ENCODE measurements at places on chromosomes 5 and 9. TPM values are rescaled to one million over a fixed set of nuclear protein-coding genes. Genes with fewer than 3 reads are reported as not detected.
A peak's percentile ranks its signal among the peaks of the same experiment; 100 is the strongest.

GRCh38 chr5:36444582-36445418 lies 143.1 kb upstream of the RANBP3L start:
- no peak for ATAC-seq

DNA sequence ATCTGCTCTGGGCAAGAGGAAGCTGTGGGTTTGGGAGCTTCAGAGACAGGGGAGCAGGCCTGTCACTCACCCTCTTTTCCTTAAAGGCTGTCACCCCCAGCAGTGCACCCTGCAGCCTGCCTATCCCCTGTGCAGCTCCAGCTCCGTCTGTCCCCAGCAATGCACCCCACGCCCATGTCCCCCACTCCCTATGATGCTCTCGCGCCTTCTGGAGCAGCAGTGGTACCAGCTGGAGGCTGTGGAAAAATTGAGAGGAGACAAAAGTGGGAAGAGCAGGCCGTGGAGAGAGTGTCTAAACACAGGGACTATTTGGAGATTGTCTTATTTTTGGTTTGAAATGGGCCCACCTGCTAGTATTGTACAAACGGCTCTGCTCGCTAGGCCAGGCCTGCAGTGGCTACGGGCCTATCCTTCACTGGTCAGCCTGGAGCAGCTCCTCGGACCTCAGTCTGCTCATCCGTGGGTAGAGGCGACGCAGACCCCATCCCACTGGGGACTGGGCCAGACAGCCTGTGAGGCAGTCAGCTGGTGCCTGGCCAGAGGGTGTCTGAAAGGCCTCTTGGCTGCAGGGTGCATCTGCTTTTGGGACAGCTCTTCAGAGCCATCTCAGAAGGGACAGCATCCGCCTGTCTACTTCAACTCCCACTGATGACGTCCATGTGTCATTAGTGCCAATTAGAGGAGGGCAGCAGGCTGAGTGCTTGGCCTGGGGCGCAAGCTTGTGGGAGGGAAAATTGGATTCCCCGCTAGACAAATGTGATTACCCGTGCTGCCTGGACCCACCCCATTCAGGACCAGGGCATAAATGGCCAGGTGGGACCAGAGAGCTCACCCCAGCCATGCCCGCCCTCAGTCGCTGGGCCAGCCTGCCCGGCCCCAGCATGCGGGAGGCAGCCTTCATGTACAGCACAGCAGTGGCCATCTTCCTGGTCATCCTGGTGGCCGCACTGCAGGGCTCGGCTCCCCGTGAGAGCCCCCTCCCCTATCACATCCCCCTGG lies at the start of gene DBH:
TSS of gene DBH (plus strand) at position 831 of the 999 bp plus-strand sequence. CDS start at position 840, 9 bp downstream.
- ATAC-seq, result no peak

- ATAC-seq, result no peak
These were observed 59.5 kb upstream of the ERCC6L2 start for GRCh38 chr9:95815961-95816360.

DNA sequence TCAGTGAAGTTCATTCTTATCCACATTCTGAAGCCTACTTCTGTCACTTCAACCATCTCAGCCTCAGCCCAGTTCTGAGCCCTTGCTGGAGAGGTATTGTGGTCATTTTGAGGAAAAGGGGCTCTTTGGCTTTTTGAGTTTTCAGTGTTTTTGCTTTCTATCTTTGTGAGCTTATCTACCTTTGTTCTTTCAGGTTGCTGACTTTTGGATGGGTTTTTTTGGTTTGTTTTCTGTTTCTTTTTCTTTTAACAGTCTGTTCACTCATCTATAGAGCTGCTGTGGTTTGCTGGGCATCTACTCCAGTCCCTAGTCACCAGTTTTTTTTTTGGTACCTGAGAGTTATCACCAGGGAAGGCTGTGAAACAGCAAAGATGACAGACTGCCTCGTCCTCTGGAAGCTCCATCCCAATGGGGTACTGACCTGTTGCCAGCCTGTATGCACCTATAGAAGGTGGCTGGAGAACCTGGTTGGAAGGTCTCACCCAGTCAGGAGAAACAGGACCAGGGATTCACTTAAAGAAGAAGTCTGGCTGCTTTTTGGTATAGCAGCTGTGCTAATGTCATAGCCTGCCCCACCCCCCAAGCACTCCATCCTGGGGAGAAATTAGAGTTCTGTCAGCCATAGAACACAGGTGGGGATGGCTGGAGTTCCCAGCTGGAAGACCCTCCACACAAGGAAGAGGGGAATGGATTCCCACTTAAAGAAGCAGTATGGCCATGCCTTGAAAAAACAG lies 138.6 kb upstream of the TSLP start:
- ATAC-seq, result no peak

- no peak for ATAC-seq
These were observed 89.0 kb upstream of the NIPBL start for GRCh38 chr5:36787365-36788093.

GRCh38 chr9:486156-486555 lies 271.5 kb downstream of the DOCK8 start:
- ATAC-seq, result no peak

DNA sequence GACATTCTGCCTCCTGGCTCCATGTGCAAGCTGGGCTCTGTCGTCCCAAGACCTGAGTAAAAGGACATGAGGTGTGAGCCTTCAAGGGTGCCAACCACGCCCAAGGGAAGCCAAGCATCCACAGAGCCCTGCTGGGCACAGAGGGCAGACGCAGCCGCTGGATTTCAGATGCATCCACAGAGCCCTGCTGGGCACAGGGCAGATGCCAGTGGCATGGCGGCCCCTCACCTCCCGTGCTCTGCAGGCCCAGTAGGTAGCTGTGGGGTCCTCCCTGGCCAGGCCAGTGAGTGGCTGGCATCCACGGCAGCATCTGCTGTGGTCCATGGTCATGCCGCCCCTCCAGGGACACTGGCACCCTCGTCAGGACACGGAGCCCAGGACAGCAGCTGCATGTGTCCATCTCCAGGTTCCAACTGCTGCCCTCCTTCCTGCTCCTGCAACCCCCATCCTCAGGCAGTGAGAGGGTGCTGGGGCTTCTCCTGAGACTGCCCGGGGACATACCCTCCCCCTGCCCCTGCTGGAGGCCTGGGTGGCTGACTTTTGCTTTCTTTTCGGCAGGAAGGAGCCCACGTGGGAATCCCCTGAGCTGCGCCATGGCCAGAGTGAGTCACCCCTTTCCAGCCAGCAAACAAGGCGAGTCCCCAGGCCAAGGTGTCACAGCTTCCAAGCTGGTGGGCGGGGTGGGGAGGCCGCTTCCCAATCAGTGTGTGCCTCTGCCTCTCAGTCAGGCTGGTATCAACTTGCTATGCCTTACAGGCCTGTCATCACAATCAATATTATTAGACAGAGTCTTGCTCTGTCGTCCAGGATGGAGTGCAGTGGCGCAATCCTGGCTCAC lies 4.0 kb upstream of the TRAF2 start:
- peak; percentile 65 for ATAC-seq

- no peak for ATAC-seq
These were observed 44.2 kb upstream of the TDRD7 start for GRCh38 chr9:97367729-97368128.

DNA sequence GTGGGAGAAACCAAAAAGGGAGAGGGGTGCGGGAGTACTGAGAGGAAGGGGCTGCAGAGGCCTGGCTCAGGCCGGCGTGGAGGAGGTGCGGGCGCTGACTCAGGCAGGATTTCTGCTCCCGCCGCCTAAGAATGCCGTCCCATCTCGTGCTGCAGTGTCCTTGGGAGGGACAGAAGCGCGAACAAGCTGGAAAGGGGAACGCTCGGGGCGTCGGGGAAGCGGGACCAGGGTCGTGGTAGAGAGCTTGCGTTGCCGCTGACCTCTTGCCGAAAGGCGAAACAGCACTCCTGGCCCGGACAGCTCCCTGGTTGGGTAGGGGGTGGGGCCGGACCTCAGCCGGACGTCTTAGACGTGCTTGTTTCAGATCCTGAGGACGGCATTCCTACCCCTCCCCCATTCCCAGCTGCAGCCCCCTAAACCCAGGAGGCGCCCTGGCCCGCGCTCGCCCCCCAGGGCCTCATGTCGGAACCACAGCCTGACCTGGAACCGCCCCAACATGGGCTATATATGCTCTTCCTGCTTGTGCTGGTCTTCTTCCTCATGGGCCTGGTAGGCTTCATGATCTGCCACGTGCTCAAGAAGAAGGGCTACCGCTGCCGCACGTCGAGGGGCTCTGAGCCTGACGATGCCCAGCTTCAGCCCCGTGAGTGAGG lies 1.1 kb downstream of the RELL2 start:
- peak; percentile 10 for ATAC-seq

GRCh38 chr5:150660108-150660831 lies 781 bp upstream of the MYOZ3 start:
- ATAC-seq, result no peak

DNA sequence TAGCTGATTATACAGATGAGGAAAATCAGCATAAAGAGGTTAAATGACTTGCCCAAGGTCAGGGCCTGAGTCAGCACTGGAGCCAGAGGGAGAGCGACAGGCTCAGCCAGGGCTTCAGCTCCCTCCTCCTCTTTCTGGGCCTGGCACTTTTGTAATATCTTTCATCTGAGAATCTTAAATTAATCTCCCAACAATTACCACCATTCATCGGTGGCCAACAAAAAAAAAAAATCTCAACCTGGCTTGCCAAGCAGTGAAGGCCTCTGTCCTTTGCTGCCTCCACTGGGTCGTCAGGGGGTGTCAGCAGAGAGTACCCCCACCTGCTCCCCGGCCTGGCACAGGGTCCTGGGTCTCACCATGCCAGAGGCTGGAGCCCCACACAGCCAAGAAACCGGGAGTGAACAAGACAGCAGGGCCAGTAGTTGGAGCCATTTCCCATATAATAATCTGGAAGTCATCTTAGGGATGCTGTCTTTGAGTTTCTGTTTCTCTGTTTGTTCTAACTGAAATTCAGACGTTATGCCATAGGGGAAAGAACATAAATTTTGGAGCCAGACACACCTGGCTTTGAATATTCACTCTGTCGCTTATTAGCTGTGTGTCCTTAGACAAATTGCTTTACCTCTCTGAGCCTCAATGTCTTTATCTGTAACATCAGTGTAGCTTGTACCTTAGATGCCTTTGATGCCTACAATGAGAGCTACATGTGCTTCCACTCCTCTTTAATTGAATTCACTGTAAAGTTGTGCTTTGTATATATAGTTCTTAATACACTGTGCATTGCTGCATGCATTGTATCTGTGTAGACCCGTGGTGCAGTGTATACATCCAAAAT lies 299.9 kb upstream of the MSX2 start:
- ATAC-seq, result no peak

GRCh38 chr9:129778469-129778868 lies 24.5 kb upstream of the TOR1B start:
- no peak for ATAC-seq

DNA sequence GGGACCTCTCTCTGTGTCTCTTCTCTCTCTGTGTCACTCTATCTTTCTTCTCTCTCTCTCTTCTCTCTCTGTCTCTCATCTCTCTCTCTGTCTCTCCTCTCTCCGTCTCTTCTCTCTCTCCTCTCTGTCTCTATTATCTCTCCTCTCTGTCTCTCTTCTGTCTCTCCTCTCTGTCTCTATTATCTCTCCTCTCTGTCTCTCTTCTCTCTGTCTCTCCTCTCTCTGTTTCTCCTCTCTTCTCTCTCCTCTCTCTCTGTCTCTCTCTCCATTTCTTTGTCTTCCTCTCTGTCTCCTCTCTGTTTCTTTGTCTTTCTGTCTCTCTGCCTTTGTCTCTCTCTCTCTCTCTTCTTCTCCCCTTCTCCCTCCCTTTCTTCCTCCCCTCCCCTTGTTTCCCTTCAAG lies 3.2 kb upstream of the OLFM1 start:
- no peak for ATAC-seq

DNA sequence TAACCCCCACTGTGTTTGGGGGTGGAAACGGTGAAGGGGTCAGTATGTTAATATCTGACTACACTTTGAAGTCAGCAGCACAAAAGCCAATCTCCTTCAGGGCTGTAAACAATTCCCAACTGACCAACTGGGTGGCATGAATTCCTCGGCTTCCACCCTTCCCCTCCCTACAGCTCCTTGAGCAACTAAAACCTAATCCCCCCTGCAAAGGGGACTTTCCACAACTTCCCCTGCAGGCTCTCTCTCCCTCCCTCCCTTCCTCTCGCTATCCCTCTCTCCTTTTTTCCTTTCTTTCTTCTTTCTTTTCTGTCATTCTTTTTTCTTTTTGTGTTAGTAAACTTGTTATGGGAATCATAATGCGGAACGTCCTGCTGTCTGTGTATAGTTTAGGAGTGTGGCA lies 65.1 kb upstream of the PTCH1 start:
- no peak for ATAC-seq

DNA sequence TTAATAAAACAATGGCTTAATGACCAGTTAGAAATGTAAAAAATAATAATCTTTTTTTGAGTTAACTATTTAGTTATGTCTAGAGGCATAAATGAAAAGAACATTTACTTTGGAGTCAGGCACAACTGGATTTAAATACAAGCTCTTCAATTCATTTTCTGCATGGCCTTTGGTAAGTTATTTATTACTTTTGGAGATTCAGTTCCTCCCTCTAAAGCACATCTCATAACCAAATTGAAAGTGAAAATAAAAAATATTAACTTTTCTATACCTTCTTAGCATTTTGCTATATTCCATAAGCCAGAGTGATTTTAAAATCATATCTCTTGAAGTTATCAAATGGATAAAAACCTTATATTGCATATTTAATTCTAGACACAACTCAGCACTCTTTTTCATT lies 434.9 kb upstream of the SMARCA2 start:
- no peak for ATAC-seq

- ATAC-seq, result no peak
These were observed 88.0 kb upstream of the SLC12A2 start for GRCh38 chr5:127995556-127995955.

GRCh38 chr5:9340085-9340484 lies 205.8 kb downstream of the SEMA5A start:
- ATAC-seq, result no peak

- no peak for ATAC-seq
These were observed 251.6 kb downstream of the NTRK2 start for GRCh38 chr9:84921175-84921574.

GRCh38 chr5:60267907-60268306 lies 374.4 kb upstream of the PDE4D start:
- ATAC-seq, result no peak

GRCh38 chr5:31794009-31794408 lies 155.1 kb downstream of the PDZD2 start:
- ATAC-seq, result no peak

- peak; percentile 3 for ATAC-seq
These were observed 474 bp downstream of the HMGCR start for GRCh38 chr5:75337366-75338021.

Gene UBAP2
- total RNA-seq, result 22.7 TPM

Gene FGFR4
- 11.6 TPM for total RNA-seq

Gene GRM6
- total RNA-seq, result 1.0 TPM

Gene FAM78A
- 2.0 TPM for total RNA-seq

Gene ORM1
- total RNA-seq, result not detected

Gene CACNA1B
- total RNA-seq, result 12.9 TPM

Gene IL11RA
- 10.2 TPM for total RNA-seq

Gene COL27A1
- total RNA-seq, result 8.3 TPM

Measured in motor neuron (in vitro differentiated cells).